Activated CD8-positive, alpha-beta T cell treated with anti-CD3 and anti-CD28 coated beads for 36 hours (primary cell): ENCODE measurements at places on chromosomes 11 and 22. TPM values are rescaled to one million over a fixed set of nuclear protein-coding genes. Genes with fewer than 3 reads are reported as not detected.
A peak's percentile ranks its signal among the peaks of the same experiment; 100 is the strongest.

DNA sequence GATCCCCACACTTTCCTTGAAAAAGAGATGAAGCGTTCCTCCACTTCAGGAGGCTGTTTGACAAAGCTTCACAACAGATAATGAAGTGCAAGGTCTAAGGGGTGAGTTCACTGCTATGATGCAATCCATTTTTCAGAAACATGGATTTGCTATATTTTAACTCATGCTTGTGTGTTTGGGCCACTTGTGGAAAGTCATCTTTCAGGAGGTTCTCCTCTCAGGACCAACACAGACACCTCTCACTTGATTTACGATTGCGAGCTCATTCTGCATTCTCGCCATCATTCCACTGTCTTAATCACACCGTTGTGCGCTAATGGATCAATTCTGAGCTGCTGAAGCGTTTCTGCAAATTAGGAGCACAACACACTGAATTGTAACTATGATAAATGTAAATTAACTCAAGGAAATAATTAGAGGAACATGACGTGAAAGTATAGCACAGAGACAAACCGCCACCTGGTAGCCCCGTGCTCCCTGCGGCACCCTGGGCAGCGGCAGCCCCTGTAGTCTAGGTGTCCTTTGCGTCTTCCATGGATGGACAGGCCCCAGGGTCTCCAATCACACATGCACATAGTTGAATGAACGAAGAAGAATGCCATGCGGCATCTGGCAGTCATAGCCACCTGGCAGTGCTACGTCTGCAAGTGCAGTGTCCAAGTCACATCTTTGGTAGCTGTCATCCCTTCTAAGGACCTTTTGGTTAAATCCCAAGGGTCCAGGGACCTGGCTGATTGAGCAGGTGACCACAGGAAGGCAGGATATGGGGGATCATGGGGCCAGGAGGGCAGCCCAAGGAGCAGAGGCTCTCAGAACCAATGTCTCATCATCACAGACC lies 28.1 kb upstream of the RTL6 start:
- no peak for DNase-seq

GRCh38 chr22:19984201-19984753 lies 32.3 kb downstream of the ARVCF start:
- peak; percentile 53 for DNase-seq

Gene E2F8
- 12.9 TPM for total RNA-seq

GRCh38 chr11:22875869-22876473 lies 15.7 kb upstream of the CCDC179 start:
- DNase-seq = peak; percentile 81

GRCh38 chr11:34948696-34949095 lies 32.3 kb downstream of the PDHX start:
- DNase-seq = no peak

- DNase-seq = no peak
Observed at GRCh38 chr11:106193956-106194355, 116.5 kb downstream of the AASDHPPT start.

DNA sequence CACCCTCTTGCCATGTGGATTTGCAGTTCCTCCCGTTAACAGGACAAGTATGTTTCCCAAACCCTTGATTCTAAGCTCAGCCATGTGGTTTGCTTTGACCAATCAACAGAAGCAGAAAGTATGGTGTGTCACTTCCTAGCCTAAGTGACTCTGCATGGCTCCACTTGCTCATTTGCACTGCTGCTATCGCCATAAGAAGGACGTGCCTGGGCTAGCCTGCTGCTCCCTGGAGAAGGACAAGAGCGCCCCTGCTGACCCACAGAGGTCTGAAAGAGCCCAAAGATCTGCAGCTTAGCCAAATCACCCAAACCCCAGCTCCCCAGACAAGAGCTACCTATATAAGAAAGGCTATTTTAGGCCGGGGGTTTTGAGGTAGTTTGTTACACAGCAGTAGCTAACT lies 18.0 kb downstream of the TBRG1 start:
- no peak for DNase-seq

Gene RAB3IL1
- not detected for total RNA-seq

Gene PGAP2
- 33.1 TPM for total RNA-seq

DNA sequence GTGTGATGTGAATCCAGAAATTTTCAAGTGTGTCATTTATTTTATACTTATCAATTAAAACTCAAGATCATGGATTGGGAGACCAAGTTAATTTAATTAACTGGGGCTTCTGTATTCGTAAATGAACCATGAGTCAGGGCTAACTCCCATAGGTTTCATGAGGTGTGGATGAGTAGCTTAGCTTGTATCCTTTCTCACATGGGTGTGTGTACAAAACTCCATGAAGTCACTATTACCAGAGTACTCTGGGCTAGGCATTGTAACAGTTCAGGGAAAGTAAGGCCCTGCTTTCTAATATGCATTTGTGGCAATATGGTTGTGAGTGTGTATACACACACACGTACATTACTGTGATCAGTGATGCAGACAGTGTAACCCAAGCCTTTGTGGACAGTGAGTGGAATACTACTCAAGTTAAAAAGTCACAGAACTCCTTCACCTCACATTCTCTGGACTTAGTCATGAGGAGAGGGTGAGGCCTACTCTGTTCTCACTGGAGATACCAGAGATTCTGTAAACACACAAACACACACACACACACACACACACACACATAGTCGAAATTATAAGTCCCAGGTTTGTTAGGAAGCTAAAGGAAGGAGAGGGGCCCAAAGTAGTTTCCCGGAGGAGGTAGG lies 3.5 kb downstream of the CNTF start:
- no peak for DNase-seq

GRCh38 chr22:27213766-27214581 lies 556.6 kb downstream of the MIAT start:
- DNase-seq = no peak

DNA sequence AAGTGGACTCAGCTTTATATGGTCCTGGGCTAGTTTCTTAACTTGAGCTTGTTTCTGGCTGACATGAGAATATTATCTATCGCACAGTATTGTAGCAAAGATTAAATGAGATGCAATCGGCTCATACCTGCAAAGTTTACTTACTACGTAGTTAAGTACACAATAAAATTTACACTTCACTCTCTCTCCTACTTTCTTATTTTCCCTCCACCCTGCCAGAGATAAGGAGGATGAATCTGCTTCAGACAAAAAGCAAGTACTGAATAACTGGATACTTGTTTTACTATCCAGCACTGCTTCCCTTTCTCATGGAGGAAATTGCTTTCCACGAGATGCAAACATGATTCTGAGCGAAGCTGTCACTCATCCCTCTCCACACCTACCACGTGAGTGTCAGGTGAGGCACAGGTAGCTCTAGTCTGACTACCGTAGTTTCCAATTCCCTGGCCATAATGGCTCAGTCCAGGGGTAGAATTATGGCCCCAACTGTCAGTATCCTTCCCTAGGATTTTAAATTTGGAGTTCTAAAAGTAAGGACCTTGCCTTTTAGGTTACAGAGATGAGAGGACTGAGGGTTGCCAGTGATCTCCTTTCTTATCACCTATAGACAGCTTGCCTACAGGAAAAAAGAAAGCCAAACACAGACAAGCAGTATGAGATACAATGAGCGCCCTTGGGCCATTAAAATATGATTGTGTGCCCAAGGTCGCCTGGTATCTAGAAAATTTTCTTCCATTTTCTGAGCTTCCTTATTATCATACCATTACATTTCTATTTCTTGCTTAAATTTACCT lies 39.8 kb downstream of the GAB2 start:
- DNase-seq = no peak

Gene C11orf21
- total RNA-seq = 2.1 TPM

Gene OVCH2
- not detected for total RNA-seq

Gene MS4A2
- not detected for total RNA-seq

DNA sequence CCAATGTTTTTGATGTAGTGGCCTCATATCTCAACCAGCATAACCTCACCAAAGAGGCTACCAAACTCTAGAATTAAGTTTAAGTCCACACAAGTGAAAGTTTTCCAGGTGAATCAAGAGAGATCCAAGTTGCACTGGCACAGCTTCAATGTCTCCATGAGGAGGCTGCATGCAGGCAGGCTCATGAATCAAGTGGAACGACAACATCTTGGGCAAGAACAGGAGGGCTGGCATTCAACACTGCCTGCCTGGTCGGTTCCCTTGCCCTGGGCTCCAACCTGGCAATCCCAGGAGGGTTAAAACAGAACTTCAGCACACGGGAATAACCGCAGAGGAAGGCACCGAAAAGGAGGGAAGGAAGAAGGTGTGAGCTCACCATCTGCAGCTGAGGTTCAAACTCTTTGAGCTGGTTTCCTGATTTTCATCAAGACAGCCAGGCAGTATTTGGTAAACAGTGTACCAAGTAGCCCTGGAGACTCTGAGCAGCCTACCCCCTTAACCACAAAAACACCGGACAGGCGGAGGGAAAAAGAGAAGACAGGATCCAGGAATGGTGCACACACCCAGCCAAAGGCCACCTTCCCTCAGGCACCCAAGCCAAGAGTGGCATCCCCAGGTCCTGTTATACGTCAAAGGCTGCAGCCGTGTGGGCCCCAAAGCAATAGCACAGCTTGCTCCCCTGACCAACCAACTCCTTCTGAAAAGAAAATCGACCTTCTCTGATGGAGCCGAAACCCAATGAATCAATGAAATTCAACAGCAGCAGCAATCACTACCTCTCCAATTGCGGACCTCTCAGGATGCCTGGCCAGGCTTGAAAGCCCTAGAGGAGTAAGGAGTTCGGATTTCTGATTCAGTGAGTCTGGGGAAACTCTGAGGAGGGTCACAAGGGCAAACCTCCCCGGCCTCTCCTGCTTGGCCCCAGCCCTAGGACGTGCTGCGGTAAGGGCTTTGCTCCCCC lies 1.3 kb downstream of the PACSIN2 start:
- DNase-seq = peak; percentile 56

Gene P2RY6
- total RNA-seq = not detected

Gene PRR33
- 0.16 TPM for total RNA-seq

- DNase-seq = no peak
Observed at GRCh38 chr11:77736473-77736872, 84.0 kb downstream of the RSF1 start.

GRCh38 chr11:68845351-68846002 lies 3.8 kb upstream of the CPT1A start:
- no peak for DNase-seq

DNA sequence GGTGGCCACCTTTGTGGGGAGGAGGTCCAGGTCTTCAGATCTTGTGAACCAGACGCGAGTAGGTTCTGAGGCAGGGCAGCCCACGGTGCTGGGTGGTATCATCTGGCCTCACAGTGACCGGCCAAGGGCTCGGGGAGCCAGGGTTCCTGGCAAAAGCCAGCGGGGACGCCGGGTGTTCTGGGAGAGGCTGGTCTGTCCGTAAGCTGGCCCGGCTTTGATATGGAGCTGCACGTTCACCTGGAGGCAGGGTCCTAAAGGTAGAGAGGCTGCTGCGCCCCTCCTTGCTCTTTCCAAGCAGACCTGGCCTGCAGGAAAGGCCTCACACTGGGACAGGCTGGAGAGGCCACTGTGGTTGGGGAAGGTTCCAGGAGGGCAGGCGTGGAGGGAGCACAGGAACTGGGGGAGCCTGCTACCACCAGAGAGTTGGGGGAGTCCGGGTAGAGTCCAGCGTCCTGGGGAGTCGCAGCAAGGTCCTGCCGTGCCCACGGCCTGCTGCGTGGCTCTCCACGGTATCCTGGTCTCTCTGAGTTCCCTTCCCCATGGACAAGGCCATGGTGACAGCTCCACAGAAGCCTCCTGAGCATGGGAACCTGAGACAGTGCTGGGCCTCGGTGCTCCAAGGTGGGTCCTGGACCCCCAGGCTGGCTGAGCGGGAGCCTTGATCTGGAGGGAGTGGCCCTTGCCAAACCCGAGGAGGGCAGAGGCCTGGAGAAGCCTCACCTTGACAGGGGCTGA lies 452.4 kb upstream of the B3GAT1 start:
- no peak for DNase-seq

- DNase-seq = no peak
Observed at GRCh38 chr11:76455331-76455730, 10.5 kb downstream of the EMSY start.

DNA sequence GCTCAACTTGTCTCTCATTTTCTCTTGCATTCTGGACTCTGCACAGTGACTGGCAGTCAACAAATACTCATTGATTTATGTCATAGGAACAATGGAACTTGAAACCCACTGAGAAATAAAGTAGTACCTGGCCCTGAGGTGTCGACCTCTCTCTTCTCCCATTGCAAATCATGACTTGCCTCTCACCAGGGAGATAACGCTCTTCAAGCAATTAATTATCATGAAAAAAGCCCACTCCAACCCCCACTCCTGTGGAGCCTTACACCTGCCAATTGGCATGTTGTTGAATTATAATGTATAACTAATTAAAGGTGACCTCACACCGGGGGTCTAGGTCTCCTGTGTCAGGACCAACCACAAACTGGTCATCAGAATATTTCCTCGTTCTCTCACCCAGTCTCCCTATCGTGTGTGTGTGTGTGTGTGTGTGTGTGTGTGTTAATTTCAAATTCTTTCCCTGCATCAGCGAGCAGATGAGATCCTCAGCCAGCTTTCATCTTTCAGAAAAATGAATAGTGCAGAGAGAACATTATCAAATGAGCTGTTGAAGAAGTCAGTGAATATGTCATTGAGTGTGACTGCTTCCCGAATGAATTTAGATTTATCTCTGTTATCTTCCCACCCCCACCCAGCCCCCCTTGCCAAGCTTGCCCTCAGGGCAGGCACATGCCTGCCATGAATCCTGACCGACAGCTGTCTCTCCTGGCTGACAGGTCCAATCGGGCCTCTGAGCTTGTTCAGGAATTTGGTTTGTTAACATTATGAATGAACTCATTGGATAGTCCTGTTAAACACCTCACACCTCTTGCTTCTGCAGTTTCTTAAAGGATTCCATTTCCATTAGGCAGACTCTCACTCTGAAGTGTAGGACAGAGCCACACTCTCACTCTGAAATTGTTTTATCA lies 357.4 kb downstream of the INSC start:
- no peak for DNase-seq

Gene ADAMTS15
- total RNA-seq = not detected

DNA sequence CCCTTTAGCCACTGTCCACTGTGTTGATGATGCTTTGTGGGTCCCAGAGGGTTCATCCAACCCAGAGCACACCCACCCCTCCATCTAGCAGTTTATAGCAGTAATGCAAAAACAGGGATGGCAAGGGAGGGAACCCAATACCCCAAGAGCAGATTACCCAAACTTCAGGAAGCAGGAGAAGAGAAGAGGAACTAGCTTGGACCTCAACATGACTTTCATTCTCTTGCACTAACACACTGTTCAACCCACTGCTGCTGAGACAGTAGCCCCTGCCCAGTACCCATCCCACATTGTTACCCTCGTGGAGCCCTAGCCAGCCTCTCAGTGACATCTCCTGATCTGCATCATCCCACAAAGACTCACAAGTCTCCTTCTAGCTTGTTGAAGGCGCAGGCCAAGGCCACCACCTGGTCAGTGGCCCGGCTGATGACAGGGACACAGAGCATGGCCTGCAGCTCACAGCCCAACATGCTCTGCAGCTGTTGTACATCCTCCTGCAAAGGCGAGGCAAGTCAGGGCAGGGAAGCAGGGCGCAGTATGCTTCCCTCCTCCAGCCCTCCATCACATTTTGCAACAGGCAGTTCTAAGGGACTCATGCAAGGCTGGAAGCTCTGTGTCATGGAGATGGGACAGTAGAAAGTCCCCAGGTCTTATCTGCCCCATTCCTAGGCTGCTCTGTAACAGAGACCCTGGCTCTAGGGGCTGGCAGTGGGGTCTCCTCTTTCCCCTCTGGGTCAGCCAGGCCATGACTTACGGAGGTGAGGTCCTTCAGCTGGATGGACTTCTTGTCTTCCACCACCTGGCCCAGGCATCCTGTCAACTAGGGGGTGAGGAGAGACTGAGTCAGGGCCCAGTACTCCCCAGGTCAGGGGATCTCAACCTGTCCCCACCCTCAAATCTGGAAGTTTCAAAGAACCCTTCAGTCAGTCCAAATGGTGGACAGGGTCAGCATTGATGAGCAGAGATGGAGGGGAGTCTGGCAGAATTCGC lies 85.5 kb downstream of the PDE2A start:
- DNase-seq = no peak

Gene GDPD4
- not detected for total RNA-seq

Gene SHANK2
- not detected for total RNA-seq
